ENCODE measurements at places on chromosomes 3 and 15. TPM values are rescaled to one million over a fixed set of nuclear protein-coding genes. Genes with fewer than 3 reads are reported as not detected.

DNA sequence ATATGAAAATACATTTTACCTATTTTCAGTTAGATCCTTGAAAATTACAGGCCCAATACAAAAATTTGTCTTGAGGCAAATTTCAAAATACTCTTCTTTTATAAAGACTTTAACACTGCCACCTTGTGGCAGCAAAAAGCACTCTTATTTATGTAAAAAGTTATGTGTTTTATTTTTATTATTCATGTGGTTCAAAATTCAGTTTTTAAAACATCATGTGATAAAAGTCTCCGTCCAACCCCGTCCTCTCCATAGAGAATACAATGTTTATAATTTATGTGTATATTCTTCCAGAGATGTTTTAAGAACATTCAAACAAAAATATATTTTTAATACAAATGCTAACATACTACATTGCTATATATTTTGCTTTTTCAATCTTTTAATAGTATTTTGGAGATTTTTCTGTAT lies 36.9 kb upstream of the TRIM59 start:
- H3K4me3 ChIP-seq = no peak overlapping the region
- H3K36me3 ChIP-seq = no peaks in the 10 kb centered on the region
- H3K4me1 ChIP-seq = peaks cover 3% of the 10 kb centered on the region
- peaks cover 1% of the 10 kb centered on the region for H3K27me3 ChIP-seq
- no peak overlapping the region for H3K27ac ChIP-seq
- peak; percentile 26 for DNase-seq

GRCh38 chr15:68526269-68526668 lies 52.5 kb upstream of the CORO2B start:
- no peak overlapping the region for H3K27ac ChIP-seq
- no peak for DNase-seq
- H3K4me1 ChIP-seq = peaks cover 26% of the 10 kb centered on the region
- peaks cover 14% of the 10 kb centered on the region for H3K27me3 ChIP-seq
- no peaks in the 10 kb centered on the region for H3K36me3 ChIP-seq

DNA sequence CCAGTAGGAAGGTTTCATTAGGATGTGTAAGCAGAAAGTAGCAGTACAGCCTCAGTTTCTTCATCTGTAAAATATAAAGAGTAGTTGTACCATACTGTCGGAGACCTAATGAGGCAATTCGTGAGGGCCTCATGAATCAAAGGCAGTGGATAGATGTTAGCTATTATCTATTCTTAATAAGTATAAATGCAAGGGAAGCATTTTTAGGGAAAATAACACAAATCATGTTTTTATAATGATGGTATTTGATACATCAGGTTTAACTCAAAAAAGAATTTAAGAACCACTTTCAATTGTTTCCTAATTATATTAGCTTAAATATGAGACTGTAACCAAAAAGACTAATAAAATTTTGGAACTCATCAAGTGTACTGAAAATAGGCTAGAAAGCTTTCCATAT lies 309.1 kb downstream of the ZBTB20 start:
- no peak overlapping the region for H3K27ac ChIP-seq
- H3K36me3 ChIP-seq = peaks cover 2% of the 10 kb centered on the region
- H3K27me3 ChIP-seq = no peaks in the 10 kb centered on the region
- H3K4me1 ChIP-seq = peaks cover 8% of the 10 kb centered on the region
- no peak for DNase-seq
- H3K4me3 ChIP-seq = no peak overlapping the region

- H3K27me3 ChIP-seq = no peaks in the 10 kb centered on the region
- H3K27ac ChIP-seq = no peak overlapping the region
- no peak overlapping the region for H3K4me3 ChIP-seq
- no peak for DNase-seq
Observed at GRCh38 chr3:137869022-137869421, 104.9 kb downstream of the SOX14 start.

GRCh38 chr3:150443331-150443741 lies 35.2 kb downstream of the TSC22D2 start:
- no peak for DNase-seq
- H3K27ac ChIP-seq = no peak overlapping the region
- peaks cover 21% of the 10 kb centered on the region for H3K4me1 ChIP-seq
- H3K4me3 ChIP-seq = no peak overlapping the region

DNA sequence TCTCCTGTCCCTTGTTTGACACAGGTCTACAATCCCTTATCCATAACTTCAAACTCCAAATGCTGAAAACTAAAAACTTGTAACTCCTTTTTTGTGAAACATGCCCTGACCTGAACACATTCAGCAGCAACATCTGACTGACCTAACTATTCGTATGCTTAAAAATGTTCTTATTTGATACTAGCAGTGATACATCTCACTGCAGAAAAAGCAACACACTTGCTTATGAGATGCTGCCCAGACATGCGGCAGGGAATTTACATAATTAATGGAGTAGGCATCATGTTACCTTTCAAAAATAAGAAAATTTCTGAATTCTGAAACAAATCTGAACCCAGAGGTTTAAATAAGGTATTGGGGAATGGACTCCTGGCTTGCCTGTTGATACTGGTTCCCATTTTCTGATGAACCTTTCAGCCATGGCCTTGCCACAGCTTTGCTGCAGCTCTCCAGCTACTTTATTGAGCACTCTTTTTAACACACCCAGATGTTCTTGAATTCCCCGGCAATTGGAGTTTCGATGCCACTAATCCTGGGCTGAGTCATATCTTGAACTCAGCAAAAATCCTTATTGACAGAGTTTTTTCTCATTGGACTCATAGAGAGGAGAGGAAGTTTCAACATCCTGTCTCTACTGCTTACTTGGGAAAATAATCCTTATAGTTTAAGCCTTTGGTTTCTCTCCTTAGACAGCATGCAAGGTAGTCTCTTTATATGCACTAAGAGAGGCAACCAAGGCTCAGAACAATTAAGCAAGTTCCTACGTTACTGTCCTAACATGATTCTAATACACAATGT lies 296.6 kb upstream of the LMCD1 start:
- no peaks in the 10 kb centered on the region for H3K36me3 ChIP-seq
- no peak overlapping the region for H3K27ac ChIP-seq
- H3K27me3 ChIP-seq = peaks cover 4% of the 10 kb centered on the region
- H3K4me1 ChIP-seq = no peaks in the 10 kb centered on the region
- DNase-seq = no peak

GRCh38 chr15:29593111-29593510 lies 229.2 kb downstream of the TJP1 start:
- H3K4me1 ChIP-seq = no peaks in the 10 kb centered on the region
- no peaks in the 10 kb centered on the region for H3K36me3 ChIP-seq
- H3K27ac ChIP-seq = no peak overlapping the region
- peaks cover 2% of the 10 kb centered on the region for H3K27me3 ChIP-seq
- DNase-seq = no peak
- H3K4me3 ChIP-seq = no peak overlapping the region

GRCh38 chr3:6220447-6220846 lies 640.5 kb upstream of the GRM7 start:
- no peaks in the 10 kb centered on the region for H3K4me1 ChIP-seq
- H3K27ac ChIP-seq = no peak overlapping the region
- no peaks in the 10 kb centered on the region for H3K27me3 ChIP-seq
- no peak overlapping the region for H3K4me3 ChIP-seq
- H3K36me3 ChIP-seq = no peaks in the 10 kb centered on the region
- DNase-seq = no peak

Gene SPTSSB
- not detected for total RNA-seq

Gene IFRD2
- 132 TPM for total RNA-seq

Data from activated CD8-positive, alpha-beta T cell treated with anti-CD3 and anti-CD28 coated beads for 36 hours (primary cell).